ENCODE measurements at places on chromosomes 6 and 20.

GRCh38 chr6:17679726-17680125 lies 27.0 kb downstream of the NUP153 start:
- DNase-seq: no peak

DNA sequence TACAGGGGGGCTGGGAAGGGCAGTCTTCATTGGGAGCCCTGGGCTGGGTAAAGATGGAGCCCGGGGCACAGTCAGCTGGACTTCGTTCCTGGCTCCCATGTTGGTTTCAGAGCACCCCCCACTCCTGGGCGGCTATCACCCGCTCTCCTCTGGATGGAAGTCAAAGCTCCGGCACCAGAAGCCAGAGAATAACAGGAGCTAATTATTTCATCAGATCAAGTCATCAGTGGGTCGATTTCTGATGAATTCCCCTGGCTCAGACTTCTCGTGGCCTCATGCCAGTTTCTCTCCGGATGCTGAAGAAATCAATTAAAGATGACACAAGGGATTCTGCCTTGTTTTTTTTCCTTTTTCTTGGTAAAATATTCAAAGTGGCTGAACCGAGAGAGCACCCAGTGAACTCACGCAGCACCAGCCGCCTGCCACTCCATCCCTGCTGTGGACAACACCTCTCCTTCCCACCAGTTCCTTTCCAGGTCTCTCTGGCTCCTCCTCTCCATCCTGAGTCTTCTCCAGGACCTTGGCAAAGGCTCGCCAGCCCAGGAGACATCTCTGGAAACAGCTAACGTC lies 22.5 kb downstream of the SULF2 start:
- no peak for DNase-seq

GRCh38 chr6:89081129-89081422 lies 525 bp downstream of the PNRC1 start:
- DNase-seq: no peak

- DNase-seq: no peak
Observed at GRCh38 chr6:5471637-5472398, 210.5 kb downstream of the FARS2 start.

- DNase-seq: no peak
Observed at GRCh38 chr20:61737812-61738443, 327.8 kb downstream of the TAF4 start.

GRCh38 chr6:111988926-111989325 lies 65.0 kb upstream of the CCN6 start:
- no peak for DNase-seq

DNA sequence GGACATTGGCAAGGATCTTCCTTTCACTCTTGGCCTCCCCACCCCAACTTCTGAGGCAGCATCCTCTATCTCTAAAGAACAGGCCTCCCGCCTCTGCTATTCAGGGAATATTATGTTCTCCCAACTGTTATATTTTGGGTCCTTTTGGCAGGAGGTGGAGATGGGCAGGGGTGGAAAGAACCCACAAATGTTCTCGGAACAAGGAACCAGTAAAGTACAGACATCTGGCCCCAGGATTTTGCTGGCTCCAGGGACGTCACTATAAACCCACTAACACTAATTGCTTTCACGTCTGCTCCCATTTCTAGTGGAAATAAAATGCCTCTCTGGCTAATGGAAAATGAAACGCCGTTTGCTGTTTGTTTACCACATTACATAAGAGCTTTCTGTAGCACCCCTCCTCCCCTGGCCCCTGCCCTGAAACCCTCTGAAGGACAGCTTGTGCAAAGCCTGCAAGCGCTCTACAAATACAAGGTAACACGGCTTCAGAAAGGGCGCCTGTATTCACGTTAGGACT lies 77.7 kb upstream of the TBC1D7 start:
- no peak for DNase-seq

- no peak for DNase-seq
Observed at GRCh38 chr6:122710908-122711635, 68.4 kb upstream of the FABP7 start.
